ENCODE measurements at places on chromosomes 6 and 20. TPM values are rescaled to one million over a fixed set of nuclear protein-coding genes. Genes with fewer than 3 reads are reported as not detected.
A peak's percentile ranks its signal among the peaks of the same experiment; 100 is the strongest.

Gene FIG4
- 16.5 TPM for total RNA-seq

Gene MPIG6B
- total RNA-seq: 0.59 TPM

Gene ELOVL2
- total RNA-seq: 0.41 TPM

GRCh38 chr6:148271711-148272439 is 70.8 kb upstream of the SASH1 start:
- DNase-seq: no peak

- DNase-seq: no peak
Measured at GRCh38 chr6:113377362-113377942, 479.7 kb upstream of the MARCKS start.

DNA sequence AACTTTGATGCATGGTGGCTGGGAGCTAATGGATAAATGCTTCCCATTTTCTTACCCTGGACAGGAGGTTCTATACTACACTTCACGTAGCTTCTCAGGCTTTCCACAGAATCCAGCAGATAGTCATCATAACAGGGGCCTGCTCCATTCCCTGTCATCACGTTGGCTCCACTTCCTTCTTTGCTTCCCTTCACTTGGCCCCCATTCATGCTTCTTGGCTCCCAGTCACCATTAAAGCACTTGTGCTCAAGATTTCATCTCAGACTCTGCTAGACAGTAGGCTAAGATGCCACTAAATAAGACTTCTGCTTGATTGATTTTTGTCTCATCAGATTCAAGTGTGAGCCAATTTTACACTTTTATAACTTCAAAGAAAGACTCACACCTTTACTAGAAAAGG is 134.5 kb upstream of the ENPP5 start:
- no peak for DNase-seq

GRCh38 chr6:107716688-107717089 is 107.4 kb downstream of the SCML4 start:
- DNase-seq: peak; percentile 11

DNA sequence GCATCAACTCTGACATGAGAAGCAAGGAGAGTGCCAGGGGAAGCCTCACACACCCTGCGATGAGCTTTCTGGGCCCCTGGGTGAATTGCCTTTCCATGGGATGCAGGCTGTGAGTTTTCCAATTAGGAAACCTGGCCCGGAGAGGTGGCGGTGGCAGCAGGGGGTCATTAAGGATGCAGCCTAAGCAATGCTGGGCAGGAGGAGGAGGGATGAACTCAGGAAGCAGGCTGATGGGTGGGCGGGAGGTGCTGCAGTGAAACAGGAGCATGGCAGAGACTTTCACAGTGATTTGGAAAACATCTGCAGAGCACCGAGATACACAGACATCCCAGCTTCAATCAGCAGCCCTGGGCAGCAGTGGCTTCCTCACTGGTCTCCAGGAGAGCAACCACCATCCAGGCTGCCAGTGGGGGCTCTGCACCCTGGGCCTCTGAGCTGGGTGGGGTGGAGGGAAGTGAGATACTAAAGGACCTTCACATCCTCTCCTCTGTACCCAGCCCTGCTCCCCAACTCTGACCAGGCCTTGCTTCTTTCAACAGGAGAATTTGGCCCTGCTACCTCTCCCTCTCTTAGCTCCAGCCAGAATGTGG is 44.9 kb downstream of the LRFN2 start:
- no peak for DNase-seq

Measured in PC-9 (cell line).